GM23248 (cell line): ENCODE measurements at places on chromosomes 2 and 18.

DNA sequence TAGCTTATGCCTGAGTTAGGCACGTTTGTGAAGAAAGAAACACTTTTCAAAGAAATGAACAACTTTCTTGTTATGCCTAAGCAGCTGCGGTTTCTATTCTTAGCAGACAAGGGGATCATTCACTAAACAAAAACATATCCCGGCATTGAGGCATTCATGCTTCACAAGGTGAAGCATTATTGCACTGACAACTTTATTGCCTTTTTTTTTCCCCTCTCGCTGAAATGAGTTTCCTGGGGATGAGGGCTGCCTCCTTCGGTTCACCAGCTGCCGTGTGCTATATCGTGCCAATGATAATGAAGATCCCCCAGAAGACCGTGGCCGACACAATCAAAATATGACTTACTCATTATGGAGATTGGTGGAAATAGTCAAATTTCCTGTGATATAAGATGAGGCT lies 288.2 kb upstream of the ST6GAL2 start:
- DNase-seq: no peak

DNA sequence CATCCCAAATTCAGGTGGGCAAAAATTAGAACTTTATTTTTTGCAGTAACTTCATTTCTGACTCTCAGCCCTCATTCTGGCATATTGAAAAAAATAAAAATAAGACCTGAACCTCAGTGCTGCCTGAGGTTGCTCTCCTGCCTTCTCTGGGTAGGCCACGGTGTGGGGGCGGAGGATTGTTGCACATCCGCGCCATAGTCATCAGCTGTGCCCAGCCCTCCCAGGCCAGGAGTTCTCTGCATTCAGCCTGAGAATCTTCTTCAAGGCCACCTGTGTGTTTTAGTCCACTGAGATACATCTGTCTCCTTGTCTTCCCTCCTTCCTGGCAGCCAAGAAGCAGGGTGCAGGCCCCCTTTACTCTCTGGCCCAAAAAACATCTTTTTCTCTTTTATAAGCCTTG lies 94.7 kb downstream of the ARMC9 start:
- DNase-seq: no peak

DNA sequence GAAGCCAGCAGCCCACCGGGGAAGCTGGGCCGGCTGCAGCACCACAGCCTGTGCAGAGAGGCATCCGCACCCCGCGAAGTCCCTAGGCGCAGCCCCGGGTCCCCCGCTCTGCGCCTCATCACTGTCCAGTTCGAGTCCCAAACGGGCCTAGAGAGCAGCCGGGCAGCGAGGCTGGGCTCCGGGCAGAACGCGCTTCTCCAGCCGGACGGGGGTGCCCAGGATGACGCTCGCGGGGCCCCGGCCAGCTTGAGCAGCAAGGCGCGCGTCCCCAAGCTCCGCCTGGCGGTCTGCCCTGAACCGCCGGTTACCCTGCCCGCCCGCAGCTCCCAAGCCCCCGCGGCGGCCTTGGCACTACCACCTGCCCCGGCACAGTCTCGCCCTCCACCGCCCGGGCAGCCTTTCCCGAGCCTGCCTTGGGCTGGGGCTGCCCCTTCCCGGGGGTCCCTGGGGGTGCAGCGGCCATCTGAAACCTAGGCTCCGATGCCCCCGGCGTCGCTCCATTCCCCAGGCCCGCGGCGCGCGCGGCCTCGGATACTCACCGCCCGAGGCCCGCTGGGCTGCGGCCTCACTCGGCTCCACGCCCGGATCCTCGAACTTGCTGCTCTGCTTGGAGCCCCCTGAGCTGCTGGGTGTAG lies 591 bp downstream of the SLC16A14 start:
- peak; percentile 61 for DNase-seq

- DNase-seq: peak; percentile 60
Measured at GRCh38 chr2:170155022-170155722, 22.8 kb upstream of the MYO3B start.

- peak; percentile 37 for DNase-seq
Measured at GRCh38 chr18:22433956-22434355, 16.2 kb upstream of the CTAGE1 start.

GRCh38 chr18:35998967-35999366 lies 26.5 kb downstream of the RMP24 start:
- peak; percentile 39 for DNase-seq

- peak; percentile 16 for DNase-seq
Measured at GRCh38 chr18:44178476-44178875, 502.2 kb upstream of the SETBP1 start.

GRCh38 chr2:199977984-199978415 lies 22.6 kb downstream of the MAIP1 start:
- DNase-seq: peak; percentile 81

GRCh38 chr2:108858894-108859293 lies 72.3 kb downstream of the CCDC138 start:
- DNase-seq: peak; percentile 20

- DNase-seq: peak; percentile 84
Measured at GRCh38 chr2:188678882-188679281, 295.3 kb upstream of the COL3A1 start.
